Kidney (tissue), 22 donors: ENCODE measurements at places on chromosomes 3 and 15. TPM values are rescaled to one million over a fixed set of nuclear protein-coding genes. Genes with fewer than 3 reads are reported as not detected.

- no peak for DNase-seq
Measured at GRCh38 chr3:131564812-131565211, 62.0 kb upstream of the MRPL3 start.

DNA sequence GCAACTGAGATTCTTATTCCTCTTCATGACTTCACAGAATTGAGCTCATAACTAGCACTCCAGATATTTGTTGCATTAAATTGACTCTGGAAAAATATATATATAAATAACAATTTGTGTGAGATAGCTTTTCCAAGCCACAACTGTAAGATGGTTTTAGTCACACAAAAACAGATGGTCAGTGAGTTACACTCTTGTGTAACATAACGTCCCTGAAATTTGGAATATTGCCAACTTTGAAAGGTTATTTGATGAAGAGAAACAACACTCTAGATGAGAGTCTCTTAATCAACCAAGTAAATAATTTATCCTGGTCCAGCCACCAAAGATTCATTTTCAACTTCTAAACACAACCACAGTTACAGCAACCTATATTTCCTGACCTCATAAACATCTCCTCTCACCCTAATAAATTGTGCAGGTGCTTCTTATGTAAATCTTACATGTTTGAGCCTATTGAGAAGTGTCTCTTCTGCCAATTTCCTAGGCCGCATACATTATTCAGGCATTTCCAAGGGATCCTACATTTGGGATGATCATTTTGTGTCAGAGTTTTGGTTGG lies 84.9 kb upstream of the ACP3 start:
- DNase-seq: no peak

P2RY14 gene
- polyA plus RNA-seq: 0.54 TPM

CEP19 gene
- polyA plus RNA-seq: 2.6 TPM

GRCh38 chr3:43074482-43074881 lies 31.4 kb downstream of the POMGNT2 start:
- DNase-seq: no peak

DNA sequence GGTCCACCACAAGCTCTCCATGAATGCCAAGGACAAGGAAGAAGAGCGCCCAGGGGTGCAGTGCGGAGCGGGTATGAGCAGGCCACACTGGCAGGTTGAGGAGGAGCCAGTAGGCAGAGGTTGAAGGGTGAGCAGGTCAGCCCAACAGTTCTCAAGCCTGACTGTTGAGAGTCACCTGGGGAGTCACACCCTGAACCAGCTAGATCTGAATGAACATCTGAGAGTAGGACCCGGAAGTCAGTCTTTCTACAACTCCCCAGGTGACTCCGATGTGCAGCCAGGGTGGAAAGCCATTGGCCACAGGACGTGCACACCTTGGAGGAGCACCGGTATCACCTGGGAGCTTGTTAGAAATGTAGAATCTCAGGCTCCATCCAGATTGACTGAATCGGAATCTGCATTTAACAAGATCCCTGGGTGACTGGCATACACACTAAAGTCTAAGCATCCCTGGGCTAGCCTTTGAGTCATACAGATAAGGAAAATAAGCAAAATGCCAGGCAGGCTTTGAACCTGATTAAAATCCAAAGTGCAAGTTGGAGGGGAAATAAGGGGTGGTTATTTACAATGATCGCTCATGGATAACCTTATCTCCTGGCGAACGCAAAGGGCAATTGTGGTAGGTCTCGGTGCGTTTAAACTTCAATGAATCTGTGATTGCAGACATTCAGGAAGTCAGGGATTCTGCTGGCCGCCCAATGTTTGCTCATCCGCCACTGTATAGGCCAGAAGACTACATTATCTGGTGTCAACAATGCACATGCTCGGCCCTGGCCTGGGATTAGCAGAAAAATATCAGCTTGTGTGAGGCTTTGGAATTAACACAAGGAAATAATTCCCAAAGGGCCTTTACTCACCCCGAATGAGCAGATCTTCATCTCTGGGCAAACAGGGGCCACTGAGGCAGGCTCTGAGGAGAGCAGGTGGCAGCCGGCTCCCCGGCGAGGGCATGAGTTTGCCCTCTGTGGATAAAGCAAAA lies 11.7 kb upstream of the LYZL4 start:
- no peak for DNase-seq

TMEM212 gene
- polyA plus RNA-seq: not detected

LTK gene
- polyA plus RNA-seq: 6.7 TPM

DNA sequence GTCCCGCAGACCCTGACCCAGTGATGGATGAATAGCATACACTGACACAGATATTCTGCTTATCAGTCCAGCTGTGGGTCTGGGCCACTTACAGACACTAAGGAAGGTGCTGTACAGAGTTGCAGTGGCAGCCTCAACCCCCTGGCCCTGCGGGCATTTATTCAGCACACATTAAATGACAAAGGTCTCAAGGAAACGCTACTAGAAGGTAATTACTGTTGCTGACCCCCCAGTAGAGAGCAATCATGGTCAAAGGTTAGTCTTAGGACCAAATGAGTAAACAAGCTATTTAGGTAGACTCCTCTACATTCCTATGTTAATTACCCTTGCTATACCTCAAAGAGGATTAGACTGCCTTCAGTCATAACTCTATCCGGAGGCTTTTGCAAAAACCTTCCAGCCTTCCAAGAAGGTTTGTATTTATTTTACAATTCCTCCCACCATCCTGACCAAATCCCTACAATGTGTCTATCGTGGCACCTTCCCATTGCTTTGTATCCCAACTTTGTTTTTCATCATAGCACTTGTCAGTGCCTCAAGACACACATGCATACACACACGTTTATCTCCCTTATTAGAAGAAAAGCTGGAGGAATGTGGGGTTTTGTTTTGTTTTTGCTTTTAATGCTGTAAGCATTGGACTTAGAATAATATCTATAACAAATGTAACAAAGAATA lies 227.9 kb downstream of the PYDC2 start:
- DNase-seq: no peak

DNA sequence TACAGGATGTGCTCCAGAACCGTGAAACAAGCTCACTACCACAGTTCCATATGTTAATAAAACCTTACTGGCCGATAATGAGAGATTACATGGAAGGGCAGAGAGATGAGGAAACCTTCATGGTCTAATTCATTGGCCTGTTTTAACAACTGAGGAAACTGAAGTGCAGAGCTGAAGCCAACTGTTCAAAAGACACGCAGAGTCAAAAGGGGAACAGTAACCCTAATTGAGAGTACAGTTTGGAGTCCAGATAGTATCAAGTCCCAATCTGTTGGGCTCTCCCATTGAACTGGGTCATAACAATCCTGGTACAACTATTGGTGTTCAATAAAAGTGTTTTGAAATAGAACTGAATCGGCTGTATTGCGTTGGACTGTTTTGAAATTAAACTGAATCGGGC lies 69.6 kb downstream of the SLC12A8 start:
- DNase-seq: no peak

DNA sequence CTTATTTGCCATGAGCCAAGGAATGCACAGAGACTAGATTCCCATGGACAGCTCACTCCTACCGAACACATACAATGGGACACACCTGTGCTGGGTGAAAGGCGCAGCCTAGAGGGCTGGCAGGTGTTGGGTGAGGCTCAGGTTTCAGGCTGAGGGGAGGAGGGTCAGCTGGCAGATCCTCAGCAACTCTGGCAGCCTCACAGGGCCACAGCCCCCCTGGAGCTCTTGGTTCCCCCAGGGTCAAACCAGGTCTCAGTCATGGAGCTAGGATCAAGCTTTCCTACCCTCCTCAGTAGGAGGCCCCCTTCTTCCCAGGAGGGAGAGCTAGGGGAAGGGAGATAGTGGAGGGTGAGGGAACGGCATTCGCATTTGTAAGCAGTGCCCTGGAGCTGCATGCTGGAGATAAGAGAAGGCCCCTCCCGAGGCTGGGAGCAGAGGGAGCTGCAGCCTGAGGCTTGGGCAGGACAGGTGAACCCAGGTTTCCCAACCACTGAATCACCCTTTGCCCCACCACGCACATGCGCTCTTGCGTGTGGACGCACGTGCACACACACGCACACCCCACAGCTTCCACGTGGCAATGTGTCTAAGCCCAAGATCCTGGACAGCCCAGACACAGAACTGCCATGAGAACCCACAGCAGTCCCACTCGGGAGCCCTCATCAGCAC lies 26.3 kb upstream of the TFRC start:
- DNase-seq: no peak

DNA sequence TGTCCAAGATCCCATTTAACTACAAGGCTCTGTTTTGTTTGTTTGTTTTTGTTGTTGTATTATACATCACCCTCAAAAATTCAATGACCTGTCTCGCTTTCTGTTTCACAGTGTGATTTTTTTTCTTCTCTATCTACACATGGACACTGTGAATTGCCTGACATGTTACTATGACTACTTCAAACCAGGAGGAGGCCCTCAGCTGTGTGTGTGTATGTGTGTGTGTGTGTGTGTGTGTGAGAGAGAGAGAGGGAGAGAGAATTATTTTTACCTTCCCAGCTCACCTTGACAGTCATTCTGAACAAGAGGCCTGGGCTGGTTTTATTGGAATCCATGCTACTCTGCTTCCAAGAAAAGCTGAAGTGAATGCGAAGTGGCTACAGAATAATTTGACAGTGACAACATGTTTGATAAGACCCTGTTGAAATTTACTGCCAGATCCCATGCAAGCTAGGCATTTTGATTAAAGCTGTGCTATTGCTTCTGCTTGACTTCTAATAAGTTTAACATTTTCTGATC lies 841.4 kb downstream of the NSUN3 start:
- no peak for DNase-seq

- no peak for DNase-seq
Measured at GRCh38 chr3:174960898-174961297, 101.8 kb downstream of the NAALADL2 start.

HACD2 gene
- 13.1 TPM for polyA plus RNA-seq

GRCh38 chr3:193506921-193507320 lies 47.8 kb downstream of the ATP13A4 start:
- no peak for DNase-seq

DNA sequence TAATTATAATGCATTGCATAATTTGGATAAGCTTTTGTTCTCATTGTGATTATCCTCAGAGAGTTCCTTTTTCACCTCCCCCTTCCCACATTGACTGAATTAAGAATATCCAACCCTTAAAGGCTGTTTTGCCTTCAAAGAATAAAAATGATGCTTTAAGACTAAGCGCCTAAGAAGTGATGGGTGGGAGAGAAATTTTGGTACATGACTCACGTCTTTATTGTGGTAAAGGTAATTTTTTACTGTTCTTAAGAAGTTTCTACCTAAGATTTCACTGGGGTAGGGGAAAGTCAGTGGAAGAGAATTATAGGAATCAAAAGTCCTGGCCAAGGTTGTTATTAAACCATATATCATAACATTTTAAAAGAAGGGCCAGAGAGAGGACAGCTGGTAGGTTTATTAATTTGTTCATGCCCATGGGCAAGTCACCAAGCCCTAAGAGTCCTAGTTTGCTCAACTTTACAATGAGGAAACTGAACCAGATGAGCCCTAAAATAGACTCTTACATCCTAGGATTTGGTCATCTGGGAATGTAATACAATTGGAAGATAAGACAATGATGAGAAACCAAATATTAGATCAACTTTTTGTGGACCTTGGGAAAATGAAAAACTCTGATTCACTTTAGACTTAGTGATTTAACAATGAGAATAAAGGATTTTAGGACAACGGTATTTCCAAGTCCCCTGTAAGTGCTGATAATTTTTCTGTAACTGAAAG lies 101.1 kb upstream of the RASGRP1 start:
- no peak for DNase-seq

GRCh38 chr3:56673781-56674457 lies 9.1 kb downstream of the TASOR start:
- no peak for DNase-seq

- DNase-seq: no peak
Measured at GRCh38 chr3:66418475-66418931, 82.3 kb downstream of the LRIG1 start.

HHATL gene
- polyA plus RNA-seq: not detected

GRCh38 chr3:148736086-148736485 lies 38.4 kb downstream of the AGTR1 start:
- DNase-seq: no peak

GUCA1C gene
- 2.7 TPM for polyA plus RNA-seq

LSAMP gene
- 1.4 TPM for polyA plus RNA-seq

MRAS gene
- polyA plus RNA-seq: 30.9 TPM

DNA sequence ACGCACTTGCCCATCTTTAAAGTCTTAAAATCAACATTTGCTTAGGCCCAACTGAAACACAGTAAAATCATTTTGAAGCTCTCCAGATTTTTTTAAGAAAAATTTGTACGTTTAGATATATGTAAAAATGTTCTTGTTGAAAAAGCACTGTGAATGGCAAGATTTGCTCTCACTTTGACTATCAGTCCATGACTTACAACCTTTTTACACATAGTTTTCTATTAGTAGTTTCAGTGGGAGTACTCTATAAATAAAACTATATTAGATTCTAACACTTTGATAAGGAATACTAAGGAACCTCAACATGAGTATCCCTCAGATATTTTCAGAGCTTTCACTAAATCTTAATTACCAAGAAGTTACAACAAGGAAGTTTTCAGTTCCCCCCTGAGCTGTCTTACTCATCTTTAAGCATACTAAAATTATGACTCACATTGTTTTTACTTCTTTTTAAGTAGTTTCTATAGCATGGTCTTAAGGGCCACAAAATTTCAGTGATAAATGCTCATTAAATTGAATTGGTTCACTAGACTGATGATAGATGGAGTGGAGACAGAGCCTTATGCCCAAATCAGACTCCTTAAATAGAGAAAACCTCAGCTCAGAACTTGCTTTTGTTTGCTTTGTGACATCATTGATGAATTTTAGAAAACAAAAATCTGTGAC lies 31.6 kb upstream of the RAP2B start:
- no peak for DNase-seq

DNA sequence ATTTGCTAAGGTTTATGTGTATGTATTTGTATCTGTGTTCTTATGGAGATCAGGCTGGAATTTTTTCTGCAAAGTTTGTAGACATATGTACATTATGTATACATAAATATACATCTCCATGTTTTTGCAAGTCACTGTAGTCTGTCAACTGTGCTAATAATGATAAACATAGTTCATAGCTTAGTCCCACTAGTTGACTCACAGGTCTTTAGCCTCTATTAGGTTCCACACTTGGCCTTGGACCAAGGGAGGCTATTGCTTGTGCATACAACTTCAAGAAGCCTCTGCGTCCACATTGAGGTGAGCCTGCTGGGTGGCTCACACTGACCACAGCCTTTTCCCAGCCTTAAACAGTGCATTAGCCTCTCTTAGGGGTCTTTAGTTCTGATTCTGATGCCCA lies 243.8 kb upstream of the PEX5L start:
- DNase-seq: no peak

DNA sequence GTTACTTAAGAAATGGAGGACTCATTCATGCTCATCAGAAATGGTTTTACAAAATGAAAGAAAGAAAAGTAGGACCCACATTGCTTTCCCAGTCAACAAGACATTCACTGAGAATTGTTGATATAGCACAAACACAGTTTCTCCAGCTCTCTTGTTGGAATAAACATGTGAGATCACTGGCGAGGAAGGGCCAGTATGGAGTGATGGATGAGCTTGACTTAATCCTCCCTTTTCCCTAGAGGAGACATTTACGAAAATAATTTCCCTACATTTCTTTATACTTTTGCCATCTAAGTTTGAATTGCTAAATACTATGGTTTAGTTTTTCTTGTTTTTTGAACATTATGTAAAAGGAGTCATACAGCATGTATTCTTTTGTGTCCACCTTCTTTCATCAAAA lies 15.9 kb upstream of the UBE3A start:
- no peak for DNase-seq

- no peak for DNase-seq
Measured at GRCh38 chr3:54859184-54859583, 68.7 kb downstream of the LRTM1 start.

CXCR6 gene
- 0.39 TPM for polyA plus RNA-seq

- no peak for DNase-seq
Measured at GRCh38 chr3:143090486-143090885, 29.1 kb upstream of the CHST2 start.
